Right hindlimb (tissue), 1 donor: ENCODE measurements at places on chromosomes 16 and 17.

- no peak for DNase-seq
These were observed 49.3 kb upstream of the FOXF1 start for GRCh38 chr16:86461037-86461436.

- no peak for DNase-seq
These were observed 61.0 kb upstream of the LGALS9 start for GRCh38 chr17:27569884-27570577.

GRCh38 chr17:67217446-67217845, 27.6 kb downstream of the HELZ start:
- no peak for DNase-seq

DNA sequence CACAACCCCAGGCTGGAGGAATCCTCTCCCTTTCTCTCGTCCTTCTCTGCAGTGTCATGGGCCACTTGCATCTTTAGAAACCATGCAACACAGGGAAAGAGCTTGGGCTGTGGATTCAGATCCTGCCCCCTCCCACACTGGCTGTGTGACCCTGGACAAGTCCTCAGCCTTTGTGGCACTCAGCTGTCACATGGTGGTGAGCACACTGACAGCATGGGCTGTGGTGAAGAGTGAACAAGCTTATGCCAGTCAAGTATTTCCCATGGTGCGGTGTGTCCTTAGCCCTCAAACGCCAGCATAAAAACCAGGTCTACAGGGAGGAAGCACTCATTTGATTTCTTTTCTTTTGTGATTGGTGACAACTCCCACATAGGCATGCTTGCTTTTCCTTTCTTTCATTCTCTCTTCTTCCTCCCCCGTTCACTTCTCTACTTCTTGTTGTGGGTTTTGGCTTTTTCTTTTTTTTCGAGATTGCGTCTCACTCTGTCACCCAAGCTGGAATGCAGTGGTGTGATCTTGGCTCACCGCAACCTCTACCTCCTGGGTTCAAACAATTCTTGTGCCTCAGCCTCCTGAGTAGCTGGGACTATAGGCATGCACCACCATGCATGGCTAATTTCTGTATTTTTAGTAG, 314.2 kb downstream of the CPPED1 start:
- no peak for DNase-seq

- no peak for DNase-seq
These were observed 6.1 kb upstream of the EFTUD2 start for GRCh38 chr17:44905006-44906000.

DNA sequence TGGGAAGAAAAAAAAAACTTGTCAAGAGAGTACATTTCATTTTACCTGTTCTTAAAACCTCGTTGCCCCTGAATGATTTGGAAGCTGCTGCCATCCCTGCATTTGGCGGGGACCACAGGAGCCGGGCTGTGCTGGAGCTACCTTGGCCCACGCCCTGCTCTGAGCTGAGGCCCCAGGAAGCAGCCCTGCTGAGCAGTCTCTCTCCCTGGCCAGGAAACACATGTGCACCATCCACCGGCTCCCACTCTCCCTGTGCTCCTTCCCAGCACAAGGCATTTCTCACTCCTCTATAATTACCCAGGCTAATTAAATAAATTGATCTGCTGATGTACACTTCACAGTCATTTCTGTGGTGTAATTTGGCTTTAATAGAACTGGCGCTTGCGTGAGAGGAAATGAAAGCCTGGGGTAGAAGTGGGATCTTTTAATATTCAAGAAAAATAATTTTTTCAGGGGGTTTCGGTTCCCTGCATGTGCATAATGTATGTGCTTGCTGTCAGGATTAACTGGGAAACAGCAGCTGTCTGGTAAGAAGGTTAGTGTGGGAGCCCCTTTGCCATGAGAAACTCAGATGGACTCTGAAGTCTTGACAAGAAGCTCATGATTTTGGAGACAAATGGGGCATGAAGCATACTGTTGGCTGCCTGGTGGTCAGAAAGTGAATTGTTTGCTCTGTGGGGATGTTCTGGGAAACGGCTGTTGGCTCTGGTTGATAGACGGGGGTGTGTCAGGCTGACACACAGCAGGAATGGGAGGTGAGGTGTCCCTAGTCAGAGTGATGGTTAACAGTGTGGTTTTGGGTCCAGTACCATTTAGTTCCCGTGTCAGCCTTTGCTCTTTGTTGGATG, 252.3 kb upstream of the EEF2KMT start:
- no peak for DNase-seq

GRCh38 chr16:85123891-85124635, 11.8 kb upstream of the CIBAR2 start:
- peak; percentile 73 for DNase-seq

DNA sequence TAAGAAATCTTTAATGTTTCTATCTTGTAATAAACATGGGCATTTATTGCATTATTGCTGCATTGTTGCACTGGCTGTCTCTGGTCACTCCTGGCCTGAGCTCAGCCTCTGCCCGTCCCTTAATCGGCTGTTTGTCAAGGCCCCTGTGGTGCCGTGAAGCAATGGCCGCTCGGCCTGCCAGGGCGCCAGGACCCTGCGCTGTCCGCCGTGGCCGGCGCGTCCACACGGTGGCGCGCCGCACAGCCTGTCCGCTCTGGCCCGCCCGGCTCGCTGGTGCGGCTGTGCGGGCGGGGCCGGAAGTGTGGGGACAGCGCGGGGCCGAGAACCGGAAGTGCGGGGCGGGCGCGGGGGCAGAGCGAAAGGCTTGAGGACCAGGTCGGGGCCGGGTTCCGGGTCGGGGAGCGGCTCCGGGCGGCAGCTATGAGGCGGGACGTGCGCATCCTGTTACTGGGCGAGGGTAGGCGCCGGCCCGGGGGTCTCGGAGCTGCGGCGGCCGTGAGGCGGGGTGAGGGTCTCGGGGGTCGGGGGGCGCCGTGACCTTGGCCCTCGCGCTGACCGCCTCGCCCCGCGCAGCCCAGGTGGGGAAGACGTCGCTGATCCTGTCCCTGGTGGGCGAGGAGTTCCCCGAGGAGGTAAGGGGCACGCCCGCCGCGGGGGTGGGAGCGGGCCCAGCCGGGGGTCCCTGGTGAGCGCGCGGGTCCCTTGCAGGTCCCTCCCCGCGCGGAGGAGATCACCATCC, at the start of gene RHOT2:
Gene RHOT2 (plus strand): TSS at position 353 of the 739 bp plus-strand sequence. CDS start 68 bp downstream, at position 421.
- DNase-seq, result peak; percentile 95

DNA sequence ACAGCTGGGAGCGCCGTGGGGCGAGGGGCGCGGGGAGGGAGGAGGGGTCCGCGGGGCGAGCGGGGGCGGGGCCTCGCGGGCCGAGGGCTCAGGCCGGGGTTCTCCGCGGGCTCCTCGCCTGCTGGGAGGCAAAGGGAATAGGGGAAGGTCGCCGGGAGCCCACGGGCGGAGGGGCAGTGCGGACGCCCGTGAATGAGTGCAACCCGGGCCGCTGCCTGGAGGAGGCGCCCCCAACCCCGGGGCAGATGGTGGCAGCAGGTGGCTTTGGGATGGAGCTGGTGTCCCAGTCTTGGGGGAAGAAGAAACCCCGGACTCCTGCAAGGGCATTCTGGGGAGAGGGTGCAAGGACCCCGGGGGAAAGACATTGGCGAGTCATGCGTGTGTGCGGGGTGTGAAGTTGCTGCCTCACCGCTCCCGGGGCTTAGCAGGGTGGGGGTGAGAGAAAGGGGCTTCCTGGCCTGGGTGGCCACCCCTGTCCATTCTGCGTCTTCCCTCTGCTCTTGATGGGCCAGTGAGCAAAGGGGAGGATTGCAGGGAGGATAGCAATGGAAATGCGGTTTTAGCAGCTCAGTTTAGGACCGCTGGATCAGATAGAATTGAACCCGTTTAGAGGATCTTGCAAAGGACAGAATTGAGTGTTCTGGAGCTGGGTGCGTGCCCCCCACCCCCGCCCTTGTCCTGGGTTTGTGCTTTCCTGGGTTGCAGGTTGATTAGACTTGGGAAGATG, 526 bp downstream of the KIAA0513 start:
- DNase-seq, result no peak

GRCh38 chr16:86798247-86799041, 220.1 kb downstream of the FOXL1 start:
- no peak for DNase-seq

DNA sequence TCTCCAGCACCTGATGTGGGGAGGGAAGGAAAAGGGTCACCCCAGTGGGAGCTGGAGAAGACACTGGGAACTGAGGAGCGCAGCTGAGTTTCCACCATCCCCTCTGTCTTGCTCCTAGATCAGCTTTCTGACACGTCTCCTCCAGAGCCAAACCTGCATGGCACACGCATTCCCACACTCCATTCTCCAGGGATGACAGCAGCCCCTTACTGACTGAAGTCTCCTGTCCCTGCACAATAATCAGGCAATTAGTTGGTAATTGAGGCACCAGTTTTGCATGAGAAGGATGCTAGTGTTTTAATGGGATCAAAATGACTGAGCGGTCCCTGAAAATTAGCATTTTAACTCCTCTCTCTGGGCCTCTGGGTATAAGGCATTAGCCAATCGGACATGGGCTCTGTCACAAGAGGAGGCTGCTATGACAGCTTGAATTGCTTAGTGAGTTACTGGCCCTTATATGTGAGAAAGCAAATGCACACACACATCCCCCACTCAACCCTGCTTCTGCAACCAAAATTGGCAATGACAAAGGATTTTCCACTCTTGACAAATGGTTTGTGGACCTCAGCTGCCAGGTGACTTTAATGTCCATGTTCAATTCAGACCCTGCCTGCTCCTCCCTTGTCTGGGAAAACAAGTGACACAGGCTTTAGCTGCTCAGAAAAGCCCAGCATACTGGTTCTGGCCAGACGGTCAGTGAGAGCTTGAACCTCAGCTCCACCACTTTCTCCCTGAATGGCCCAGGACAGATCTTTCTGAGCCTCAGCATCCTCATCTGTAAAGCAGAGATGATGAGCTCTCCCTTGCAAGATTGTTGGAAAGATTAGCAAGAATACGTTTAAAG, 57.2 kb upstream of the SREBF1 start:
- DNase-seq, result no peak

DNA sequence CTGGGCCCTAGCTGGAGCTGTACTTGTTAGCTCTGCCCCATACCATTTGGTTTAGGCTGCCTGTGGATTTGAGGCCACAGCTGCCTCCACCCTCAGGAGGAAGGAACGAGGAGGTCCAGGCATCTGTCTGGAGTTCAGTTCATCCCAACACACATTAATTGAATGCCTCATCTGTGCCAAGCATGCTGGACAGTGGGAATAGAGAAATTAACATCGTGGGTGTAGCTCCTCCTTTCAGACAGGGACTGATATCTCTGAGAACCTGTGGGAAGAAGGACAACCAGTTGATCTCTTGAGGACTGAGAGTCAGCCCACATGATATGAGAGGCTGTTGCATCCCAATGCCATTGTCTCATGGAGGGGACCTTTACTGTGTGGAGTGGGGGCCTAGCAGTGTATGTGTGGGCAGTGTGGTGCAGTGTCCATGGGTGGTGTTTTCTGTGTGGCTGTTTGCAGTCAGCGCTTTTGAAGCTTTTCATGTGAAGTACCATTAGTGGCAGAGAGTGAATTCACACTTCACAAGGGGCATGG, 29.4 kb upstream of the DDX52 start:
- DNase-seq, result no peak

- no peak for DNase-seq
These were observed 6.2 kb downstream of the PSMD12 start for GRCh38 chr17:67359960-67360791.

GRCh38 chr17:28878981-28879380, 18.6 kb downstream of the FLOT2 start:
- DNase-seq, result no peak

GRCh38 chr16:88060524-88061219, 109.4 kb downstream of the BANP start:
- peak; percentile 26 for DNase-seq

DNA sequence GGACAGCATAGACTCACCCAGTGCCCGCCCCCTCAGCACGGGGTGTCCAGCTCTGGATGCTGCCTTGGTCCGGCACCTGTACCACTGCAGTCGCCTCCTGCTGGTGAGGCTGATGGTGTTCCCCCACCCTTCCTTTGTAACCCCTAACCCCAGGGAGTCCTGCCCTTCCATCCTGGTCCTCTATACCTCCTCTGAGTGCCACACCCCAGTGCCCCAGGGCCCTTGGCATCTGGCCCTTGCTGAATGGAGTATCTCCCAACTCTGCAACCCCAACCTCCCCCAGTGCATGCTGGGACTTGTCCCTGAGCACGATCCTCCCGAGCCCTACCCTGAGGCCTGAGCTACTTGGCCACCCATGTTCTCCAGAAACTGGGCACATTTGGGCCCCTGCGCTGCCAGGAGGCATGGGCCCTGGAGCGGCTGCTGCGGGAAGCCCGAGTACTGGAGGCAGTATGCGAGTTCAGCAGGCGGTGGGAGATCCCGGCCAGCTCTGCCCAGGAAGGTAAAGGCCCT, 15.8 kb downstream of the RIPOR1 start:
- DNase-seq, result no peak

- DNase-seq, result no peak
These were observed 113.7 kb downstream of the IRX5 start for GRCh38 chr16:55044201-55044975.

DNA sequence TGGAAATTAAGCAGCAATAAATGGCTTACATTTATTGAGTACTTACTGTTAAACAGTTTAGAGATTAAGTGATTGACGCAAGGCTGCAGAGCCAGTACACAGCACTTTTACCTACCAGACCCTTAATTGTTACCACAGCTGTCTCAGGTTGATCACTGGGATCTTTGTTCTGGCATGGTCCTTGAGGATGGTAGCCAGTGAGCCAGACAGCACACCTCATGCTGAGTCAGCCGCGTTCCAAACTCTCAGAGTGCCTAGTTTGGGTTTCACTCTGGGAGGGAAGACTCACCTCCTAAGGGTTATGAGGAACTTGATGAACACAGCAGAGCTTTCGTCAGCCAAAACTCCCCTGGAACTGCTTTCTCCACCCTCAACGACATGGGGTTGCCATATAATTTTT, 20.4 kb downstream of the CDH3 start:
- DNase-seq, result no peak

DNA sequence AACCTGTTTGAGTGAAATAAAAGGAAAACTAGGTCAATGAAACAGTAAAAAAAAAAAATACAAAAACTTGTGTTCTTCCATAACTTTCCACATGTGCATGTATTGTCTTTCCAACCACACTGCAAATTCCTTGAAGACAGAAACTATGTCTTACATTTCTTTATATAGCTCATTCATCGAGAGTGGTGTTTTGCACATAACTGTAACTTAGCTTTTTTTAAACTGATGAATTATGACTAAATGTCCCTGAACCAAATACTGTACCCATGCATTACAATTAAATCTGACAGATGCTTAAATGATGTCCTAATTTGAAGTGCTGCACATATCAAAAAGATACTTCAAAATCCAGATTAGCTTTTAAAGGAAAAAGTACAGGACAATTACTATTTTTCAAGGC, 50.1 kb downstream of the BRIP1 start:
- no peak for DNase-seq

DNA sequence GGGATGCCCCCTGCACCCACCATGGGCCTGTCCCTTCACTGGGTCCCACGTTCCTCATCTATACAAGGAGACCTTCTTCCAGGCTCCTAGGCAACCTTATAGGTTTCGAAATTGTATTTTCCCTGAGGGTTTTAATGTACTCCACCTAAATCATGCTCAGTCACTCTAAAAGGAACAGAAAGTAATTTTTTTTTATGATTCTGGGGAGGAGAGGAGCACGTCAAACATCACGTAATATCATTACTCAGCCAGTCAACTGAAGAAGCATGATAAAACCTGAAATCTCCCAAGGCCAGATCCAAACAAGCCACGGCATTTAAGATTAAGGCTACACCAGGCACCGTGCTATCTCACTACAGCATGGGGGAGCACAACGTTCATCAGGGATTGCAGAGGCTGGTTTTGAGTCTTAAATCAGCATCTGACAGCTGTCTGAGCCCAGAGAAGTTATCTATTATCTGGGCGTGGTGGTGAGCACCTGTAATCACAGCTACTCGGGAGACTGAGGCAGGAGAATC, 3.9 kb upstream of the TMEM114 start:
- DNase-seq, result no peak
